ENCODE measurements at places on chromosomes 12 and 14.

- no peak for DNase-seq
These were observed 784.2 kb downstream of the SLC6A15 start for GRCh38 chr12:84128117-84128991.

DNA sequence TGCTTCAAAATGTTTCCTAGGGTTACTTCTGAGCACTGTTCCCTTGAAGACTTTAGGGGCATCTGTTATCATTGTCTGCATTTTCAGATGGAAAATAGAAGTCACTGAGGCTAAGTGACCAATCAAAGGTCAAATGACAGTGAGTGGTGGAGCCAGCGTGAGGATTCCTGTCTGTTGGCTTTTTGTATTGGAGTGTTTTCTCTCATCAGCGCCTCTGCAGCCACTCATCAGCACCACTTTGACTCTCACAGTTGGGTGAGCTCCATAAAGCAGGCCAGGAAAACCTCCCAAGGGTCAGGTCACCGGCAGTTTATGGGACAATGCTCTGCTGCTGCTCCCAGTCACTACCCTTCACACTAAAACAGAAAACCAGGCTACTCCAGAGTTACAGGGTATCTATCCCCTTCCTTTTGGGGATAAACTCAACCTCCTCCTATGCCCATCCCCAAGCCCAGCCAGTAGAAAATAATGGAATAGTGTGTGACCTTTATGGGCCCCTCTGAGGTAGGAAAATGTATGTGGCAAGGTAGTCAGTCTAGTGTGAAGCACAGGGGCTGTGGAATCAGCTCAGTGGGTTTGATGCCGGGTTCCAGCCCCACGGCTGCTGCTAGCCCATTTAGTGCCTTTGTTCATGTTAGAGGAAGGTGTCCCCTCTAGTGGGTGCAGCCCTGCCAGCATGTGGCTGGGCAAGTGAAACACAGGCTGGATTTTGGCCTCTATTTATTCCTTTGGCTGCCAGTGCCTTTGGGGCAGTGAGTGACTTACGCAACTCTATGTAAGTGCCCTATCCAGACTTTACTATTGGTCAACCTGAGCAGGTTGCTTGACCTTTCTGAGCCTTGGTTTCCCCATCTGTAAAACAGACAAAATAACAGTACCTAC, 133.8 kb upstream of the CPM start:
- DNase-seq, result no peak

DNA sequence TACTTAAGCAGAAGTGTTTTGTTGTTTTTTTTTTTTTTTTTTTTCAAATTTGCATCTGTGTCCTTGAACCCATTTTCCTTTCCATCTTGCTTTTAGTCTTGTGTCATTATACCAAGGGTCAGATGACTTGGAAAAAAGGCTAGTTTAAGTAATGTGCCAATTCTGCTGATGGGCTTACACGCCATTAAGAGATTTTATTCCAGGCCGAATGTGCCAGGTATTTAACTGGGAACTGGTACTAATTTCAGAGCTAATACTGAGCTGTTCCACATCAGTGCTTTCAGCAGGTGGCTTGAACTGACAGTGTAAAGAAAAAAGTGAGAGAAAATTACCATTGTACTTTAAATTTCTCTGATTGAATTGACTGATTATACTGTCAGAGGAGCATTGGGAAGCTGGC, 224.9 kb downstream of the NPAS3 start:
- no peak for DNase-seq

DNA sequence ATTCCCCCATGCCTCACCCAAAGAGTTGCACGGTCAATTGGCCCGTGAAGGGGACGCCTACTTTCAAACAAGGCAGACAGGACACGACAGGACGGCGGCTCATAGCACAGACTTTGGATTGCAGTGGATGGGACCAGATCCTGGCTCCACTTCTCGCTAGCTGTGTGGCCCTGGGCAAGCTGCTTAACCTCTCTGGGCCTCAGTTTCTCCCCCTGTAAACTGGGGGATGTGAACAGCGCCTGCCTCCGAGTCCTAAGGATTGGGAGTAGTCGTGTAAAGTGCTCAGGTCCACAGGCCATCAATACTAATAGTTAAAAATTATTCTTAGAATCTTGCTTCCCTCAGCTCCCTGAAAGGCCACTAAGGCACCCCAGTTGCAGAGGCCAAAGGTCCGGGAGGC, 13.1 kb downstream of the RHOF start:
- DNase-seq, result no peak

- DNase-seq, result no peak
These were observed 149.4 kb downstream of the ADGRD1 start for GRCh38 chr12:131102991-131103668.

DNA sequence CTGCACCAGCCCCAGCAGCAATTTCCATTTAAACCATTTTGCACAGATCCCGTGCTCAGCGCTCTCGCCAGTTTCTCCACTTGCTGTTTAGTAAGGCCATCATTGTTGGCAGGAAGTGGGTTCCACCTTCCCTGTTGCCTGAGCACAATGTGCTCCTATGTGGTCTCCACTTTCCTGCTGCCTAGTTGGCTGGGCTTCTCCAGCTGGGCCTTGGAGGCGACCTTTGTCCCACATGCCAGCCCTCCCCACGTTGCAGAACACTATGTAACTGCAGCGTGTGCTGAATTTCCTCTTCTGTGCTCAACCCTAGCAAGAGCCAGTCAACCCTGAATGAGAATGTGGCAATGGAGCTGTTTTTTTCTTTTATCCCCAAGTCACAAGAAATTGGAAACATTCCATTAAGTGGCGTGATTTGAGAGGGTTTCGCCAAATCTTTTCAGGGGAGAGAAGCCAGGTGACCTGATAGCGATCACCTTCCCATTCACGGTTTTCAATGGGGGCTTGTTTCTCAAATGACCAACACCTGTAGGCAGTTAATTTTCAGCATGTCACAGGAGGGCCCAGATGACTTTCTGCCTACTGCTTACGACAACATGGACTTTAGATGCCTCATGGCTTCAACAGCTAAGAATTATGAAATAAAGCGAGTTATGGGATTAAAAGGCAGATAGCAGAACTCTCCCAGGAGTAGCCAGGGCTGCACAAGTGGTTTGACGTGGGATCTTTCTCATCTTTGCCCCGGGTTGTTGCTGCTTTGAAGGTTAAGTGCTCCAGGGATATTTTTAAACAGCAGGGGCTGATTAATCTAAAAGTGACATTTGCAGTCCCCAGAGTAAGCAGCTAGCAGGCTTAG, at the start of gene ACACB:
TSS of gene ACACB (plus strand) at position 830 of the 853 bp plus-strand sequence. CDS start 22,819 bp downstream, outside the sequence.
- no peak for DNase-seq

DNA sequence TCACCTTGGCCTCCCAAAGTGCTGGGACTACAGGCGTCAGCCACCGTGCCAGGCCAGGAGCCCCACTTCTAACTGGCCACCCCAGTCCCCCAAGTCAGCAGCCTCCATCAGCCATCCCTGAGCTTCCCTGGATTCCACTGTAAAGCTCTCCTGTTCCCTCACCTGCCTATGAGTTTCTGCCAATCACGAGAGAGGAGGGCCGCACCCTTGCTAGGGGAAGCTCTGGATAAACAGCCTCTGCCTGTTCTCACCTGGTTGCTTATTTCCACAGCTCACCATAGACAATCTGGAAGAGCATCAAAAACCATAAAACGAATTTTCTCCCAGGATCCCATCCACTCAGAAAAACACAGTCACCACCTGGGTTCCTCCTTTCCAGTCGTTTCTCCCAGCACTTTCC, 5.0 kb downstream of the CDCA4 start:
- DNase-seq, result no peak

DNA sequence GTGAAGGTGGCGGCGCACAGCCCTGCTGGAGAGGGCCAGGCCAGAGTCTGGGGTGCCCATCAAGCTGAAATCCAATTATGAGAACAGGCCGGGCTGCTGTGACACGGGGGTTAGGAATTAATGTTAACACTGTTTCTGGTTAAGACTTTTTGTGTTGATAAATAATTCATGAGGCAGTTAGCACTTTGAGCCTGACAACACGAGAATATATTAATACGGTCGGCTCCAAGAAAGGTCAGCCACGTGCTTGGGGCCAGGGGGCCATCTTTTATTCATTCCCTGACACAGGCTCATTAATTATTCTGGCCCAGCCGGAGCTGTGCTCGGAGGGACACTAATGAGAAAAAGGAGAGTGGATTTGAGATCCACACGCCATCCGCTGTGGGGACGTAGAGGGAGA, 45.1 kb downstream of the FBRSL1 start:
- no peak for DNase-seq

DNA sequence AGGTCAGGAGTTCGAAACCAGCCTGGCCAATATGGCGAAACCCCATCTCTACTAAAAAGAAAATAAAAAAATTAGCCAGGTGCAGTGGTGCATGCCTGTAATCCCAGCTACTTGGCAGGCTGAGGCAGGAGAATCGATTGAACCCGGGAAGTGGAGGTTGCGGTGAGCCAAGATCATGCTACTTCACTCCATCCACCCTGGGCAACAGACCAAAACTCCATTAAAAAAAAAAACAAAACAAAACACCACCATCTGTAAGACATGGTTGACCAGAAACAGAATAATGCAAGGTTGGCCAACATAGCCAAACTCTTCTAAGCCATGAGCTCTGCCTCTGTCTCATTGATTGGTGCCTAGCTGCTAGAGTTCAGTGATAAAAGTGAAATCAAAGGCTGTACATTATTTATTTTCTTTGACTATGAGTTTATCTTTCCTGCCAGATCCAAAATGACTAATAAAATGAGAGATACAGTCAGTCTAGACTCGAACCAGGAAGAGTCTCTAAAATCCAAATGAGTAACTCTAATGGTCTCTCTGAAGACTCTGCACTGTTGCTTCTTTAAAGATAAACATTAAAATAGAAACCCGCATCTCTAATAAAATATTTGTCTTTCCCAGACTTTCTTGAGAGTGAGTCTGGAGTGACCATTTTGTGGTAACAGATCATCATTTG, 404.7 kb downstream of the DAD1 start:
- no peak for DNase-seq

DNA sequence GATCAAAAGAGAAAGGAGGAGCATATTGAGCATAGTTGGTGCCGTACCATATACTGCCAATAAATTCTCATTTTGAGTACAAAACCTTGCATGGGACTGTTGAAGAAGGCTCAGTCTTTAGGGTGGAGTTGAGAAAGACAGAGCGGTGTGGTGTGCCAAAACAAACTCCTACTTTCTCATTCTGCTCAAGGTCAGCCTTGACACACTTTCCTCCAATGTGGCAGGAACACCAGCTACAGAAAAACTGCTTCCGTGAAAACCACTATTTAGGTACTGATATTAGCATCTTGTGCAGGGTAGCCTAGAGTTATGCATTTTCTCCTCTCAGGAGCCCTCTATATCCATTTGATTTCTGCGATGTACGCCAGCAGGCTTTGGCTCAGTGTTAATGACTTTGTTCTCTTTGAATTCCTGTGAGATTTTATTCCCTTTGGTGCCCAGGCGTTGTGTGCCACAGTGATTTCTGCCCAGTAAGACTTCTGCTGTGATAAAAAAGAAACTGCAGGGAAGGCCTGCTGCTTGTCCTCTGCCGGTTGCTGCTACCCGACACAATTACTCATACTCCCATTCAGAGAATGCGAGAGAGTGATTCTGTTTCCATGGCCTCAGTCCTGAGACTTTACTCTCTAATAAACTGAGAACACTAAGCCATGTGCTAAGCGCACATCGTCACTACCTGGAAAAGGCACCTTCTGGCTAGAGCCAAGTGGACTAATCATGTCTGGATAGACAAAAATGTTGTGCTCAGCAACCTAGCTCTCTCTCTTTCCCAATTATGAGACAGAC, 88.3 kb upstream of the MDM1 start:
- DNase-seq, result no peak

- DNase-seq, result no peak
These were observed 14.8 kb upstream of the EDDM3A start for GRCh38 chr14:20730891-20731290.

GRCh38 chr12:23884909-23885308, 64.6 kb downstream of the SOX5 start:
- no peak for DNase-seq

DNA sequence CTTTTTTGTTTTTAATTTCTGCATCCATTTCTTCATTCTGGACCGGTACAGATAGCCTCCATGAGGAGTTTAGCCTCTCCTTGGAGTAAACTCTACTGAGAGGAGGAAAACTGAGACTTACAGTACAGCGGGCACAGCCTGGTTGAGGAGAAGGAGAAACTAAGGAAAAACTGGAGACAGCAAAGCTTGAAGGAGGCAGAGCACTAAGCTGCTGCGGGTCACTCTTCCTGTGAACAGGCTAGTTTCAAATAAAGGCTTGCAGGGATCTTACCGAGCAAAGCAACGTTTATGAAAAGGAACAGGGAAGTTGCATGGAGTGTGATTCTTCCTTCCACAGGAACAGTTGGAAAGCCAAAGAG, 348 bp upstream of the SSTR1 start:
- DNase-seq, result no peak

DNA sequence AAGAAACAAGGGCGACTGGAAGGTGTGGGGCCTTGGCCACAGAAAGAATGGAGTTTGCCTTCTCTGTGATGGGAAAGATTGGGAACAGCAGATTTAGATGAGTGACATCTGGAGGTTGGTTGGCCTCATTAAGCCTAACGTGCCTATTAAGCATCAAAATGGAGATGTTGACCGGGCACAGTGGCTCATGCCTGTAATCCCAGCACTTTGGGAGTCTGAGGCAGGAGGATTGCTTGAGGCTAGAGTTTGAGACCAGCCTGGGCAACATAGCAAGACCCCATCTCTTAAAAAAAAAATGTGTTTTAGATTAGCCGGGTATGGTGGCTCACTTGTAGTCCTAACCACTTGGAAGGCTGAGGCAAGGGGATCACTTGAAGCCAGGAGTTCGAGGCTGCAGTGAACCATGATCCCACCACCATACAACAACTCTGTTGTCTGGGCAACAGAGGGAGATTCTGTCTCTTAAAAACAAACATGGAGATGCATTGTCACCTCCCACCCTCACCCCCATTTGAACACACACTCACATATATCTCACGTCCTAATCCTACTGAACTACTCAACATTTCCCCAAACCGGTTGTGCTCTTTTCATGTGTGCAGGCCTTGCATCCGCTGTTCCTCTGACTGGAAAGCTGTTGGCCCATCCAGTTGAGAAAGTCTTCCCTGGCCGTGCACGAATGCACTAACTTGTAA, 172.1 kb downstream of the ETV6 start:
- DNase-seq, result no peak

DNA sequence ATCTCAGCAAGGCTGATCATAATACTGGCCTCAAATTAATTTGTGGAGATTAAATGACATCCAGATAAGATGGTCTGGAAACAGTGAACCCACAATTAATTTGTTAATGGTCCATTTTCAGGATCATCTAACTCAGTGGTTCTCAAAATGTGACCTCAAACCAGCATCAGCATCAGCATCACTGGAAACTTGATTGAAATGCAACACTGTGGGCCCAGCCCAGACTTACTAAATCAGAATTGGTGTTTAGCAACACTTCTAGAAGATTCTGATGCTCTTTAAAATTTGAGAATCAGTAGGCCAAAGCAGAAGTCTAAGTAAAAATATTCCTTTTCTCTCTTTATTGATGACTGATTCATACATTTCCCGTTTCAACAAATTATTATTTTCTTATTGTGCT, 10.7 kb upstream of the KRT82 start:
- no peak for DNase-seq

- DNase-seq, result no peak
These were observed 417.1 kb upstream of the CCDC196 start for GRCh38 chr14:66069036-66069435.

DNA sequence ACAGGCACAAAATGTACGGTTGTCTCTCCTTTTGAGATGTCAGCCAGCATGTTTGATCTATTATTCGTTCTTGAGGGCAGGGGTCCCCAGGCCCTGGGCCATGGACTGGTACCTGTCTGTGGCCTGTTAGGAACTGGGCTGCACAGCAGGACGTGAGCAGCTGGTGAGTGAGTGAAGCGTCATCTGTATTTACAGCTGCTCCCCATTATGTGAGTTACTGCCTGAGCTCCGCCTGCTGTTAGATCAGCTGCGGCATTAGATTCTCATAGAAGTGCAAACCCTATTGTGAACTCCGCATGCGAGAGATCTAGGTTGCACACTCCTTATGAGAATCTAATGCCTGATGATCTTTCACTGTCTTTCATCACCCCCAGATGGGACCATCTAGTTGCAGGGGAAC, 41.4 kb upstream of the SCN8A start:
- DNase-seq, result no peak
